ENCODE measurements at places on chromosomes 7 and 10.

GRCh38 chr10:85641479-85642009 is 725.1 kb downstream of the GRID1 start:
- no peak for DNase-seq

DNA sequence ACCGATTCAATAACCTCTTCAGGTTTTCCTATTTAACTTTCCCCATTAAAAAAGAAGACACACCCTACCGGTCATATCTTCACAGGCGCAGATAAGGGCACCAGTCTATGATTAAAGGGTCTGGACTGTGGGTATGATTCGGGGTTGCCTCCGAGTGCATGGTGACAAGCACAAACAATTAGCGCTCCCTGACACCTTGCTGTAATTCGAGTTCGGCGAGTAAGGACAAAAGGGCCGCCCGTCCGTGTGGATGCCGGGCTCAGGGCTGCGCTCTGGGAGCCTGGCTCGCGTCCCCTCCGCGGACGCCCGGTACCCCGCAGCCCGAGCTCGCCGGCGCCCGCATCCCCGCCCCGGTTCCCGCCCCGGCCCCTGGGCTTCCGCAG is 111.9 kb upstream of the RHEB start:
- DNase-seq, result no peak

GRCh38 chr7:38410056-38410455 is 136.6 kb upstream of the TARP start:
- no peak for DNase-seq

- no peak for DNase-seq
Measured at GRCh38 chr7:70645876-70646351, 486.0 kb upstream of the GALNT17 start.

DNA sequence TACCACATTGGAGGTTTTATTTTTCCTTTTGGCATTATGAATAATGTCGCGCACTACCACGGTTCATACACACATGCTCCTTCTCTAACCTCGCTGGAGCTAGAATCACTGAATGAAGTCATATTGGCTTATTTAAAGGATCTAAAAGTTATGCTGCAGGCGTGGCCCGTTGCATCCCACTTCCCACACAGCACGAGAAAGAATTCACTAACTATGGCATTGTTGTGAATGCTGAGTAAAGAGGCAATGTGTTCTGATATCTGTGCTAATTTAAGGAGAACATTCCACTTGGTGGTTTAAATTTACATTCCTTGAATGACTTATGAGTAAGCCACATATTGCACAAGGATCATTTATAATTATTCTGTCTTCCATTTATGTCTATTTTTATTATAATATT is 20.7 kb downstream of the TCERG1L start:
- DNase-seq, result no peak

DNA sequence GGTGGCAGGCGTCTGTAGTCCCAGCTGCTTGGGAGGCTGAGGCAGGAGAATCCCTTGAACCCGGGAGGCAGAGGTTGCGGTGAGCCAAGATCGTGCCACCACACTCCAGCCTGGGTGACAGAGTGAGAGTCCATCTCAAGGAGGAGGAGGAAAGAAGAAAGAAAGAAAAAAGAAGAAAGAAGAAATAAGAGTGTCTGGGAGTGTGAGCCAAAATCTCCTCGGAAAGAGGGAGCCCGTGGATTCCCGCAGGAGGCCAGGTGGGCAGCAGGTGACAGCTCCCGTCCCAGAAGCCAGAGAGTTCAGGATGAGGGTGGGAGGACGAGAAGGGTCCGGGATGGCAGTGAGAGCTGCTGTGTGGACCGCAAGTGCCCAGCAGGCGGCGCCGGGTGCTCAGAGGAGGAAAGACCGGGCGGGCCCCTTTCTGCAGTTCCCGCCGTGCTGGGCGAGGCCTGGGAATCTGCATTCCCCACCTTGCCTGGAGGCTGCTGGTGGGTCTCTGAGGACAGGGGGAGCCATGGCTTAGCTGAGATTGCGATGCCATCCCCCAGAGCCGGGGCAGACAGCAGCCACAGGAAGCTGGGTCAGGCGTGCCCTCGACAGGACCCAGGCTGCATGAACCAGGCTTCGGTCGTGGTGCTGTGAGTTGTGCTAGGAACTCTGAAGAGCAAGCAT is 17.1 kb upstream of the AMZ1 start:
- DNase-seq, result peak; percentile 86

DNA sequence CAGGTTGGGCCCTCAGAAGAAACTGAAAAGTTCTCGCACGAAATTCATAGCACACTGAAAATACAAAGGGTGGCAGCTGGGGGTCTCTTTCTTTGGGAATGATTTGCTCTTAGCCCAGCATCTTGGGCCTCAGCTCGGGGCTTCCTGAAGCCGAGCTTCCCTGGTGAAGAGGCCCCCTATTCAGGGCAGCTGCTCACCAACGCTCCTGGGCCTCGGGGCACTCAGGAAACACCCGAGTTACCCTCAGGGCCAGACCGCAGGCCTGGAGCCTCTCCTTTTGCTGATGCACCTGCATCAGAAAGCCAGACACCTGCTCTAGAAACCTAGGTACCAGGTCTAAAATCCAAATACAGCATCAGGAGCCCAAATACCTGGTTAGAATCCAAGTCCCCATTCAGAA is 85.5 kb downstream of the PTPRE start:
- DNase-seq, result no peak

DNA sequence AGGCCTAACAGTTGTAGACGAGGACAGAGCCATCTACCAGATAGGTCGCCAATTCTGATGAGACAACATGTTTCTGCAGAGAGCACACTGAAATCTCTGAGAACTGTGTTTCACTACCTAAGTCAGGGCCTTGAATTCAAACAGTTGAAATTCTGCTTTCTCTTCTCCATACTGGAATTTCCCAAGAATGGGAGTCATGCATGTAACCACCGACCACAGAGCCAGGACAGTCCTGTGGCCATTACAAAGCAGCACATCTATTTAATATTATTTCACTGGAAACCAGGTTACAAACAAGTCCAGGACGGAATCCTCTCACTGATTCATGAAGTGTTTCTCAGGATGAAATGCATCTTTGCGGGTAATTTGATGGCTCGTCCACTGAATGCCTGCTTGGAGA is 62.0 kb upstream of the ST8SIA6 start:
- DNase-seq, result no peak

All from GM12891 (cell line).